AG04450 (cell line): ENCODE measurements at places on chromosomes 5 and 9. TPM values are rescaled to one million over a fixed set of nuclear protein-coding genes. Genes with fewer than 3 reads are reported as not detected.

INSYN2B gene
- 6.1 and 6.8 TPM in 2 replicates for polyA plus RNA-seq

HMHB1 gene
- not detected in 2 replicates for polyA plus RNA-seq

OR13C4 gene
- not detected in 2 replicates for polyA plus RNA-seq

- DNase-seq = no peak
These were observed 25.2 kb upstream of the NREP start for GRCh38 chr5:111782216-111782615.

DNA sequence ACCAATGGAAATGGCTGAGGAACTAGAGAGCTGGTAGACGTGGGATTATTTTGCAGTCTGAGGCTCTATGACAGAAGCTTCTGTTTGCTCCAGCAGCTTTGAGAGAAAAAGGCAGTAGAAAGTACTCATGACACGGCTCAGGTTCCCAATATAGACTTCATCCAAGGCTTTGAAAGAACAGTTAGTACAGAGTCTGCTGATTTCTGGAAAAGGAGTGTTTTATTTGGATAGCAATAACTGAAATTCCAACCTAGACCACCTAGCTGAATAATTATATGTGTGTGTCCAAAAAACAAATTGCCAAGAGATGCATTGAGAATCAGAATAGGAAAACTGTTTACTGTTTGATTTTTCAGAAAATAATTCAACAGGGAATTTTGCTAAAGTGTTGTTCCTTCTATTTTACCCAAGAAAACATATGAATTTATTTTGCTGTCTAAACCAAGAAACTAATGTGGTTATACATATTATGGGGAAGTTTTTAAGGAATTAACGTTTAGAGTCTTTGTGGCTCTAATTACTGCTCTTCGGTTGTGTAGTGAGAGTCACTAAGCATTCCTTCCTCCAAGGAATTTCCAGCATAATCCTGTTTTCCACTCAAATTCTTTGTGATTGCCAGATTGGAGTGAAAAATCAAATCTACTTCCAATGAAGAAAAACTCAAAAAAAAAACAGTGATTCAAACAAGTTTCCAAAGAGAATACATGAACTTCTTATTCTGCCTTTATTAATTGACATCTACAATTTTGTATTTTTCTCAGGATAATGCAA lies 18.1 kb upstream of the MTX3 start:
- DNase-seq = no peak

- DNase-seq = no peak
These were observed 186.7 kb downstream of the NR2F1-AS1 start for GRCh38 chr5:93394301-93394700.

CCL28 gene
- 0.04 TPM in 2 replicates for polyA plus RNA-seq

- DNase-seq = no peak
These were observed 86.9 kb upstream of the RPS23 start for GRCh38 chr5:82365026-82365425.

PCA3 gene
- not detected in 2 replicates for polyA plus RNA-seq

TUSC1 gene
- 2.6 and 3.6 TPM in 2 replicates for polyA plus RNA-seq

DNA sequence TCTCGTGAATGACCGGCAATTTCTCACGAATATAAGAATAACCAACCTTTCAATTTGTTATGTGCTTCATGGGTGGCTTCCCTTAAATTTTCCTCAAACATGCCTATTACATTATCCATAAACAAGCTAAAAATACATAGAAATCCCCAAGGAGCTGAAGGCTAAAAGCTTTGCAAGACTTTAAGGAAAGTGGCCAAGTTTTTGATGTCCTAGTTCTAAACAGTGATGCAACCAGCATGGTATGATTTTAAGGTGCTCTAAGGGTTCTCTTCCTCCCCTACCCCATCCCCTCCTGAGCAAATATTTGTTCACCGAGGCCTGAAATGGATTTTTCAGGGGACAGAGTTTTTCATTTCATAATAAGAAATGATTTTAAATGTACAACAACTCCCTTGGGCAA lies 79.8 kb downstream of the RGS7BP start:
- DNase-seq = no peak

- DNase-seq = no peak
These were observed 1.6 kb upstream of the OXCT1 start for GRCh38 chr5:41871852-41872251.

NUTM2F gene
- not detected in 2 replicates for polyA plus RNA-seq

DNA sequence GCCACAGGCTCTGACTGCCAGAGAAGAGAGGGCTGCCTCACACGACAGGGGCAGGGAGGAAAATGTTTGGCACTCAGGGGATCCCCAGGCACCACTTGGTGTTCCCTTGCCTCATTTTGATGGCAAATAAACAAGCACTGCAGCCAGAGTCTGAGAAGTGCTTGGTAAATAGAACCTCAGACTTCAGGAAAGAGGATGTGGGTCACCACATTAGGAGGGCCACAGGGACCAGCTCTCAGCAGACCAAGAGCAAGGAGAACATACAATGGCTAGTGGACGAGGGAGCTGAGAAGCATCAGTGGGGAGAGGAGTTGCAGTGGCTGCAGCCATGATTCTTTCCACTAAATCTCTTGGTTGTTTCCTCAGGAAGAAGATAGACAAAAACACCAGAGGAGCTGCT lies 413.9 kb downstream of the GADD45G start:
- DNase-seq = no peak

GRCh38 chr5:75460942-75461610 lies 50.4 kb downstream of the CERT1 start:
- no peak for DNase-seq

DNA sequence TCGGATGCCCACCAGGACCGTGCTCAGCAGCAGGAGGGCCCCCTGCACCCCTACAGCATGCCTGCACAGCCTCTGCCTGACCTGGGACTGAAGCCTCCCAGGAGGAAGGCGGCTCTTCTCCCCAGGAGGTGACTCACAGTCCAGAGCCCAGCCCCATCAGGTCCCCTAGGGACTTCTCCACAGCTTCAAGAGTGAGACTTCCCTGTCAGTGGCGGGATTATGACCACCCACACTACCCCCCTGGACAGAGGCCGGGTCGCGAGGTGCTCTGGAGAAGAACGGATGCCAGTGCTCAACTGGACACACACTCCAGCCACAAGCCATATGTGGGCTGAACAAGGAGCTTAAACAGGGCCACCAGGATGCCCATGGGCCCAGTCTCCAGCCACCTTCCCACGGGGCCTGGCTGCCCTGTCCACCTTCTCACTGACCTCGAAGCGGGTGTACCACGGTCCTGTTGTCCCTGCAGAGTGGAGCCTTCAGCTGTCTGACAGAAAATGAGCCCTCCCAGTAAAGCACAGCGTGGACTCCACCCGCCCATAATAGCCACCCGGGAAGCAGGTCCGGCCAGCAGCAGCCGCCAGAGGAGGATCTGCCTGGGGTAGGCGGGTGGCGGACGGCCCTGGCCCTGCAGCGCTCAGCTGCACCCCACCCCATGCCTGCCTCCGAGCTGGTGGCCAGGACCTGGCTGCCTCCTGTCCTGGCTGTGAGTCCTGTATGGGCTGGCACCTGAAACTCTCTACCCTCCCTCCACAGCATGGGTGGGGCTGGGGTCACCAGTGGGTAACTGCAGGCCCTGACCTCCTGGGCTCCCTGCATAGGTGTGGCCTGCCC lies 54.7 kb downstream of the SEMA4D start:
- DNase-seq = no peak

PCDHGC4 gene
- polyA plus RNA-seq = 0.46 and 0.83 TPM in 2 replicates

NTRK2 gene
- polyA plus RNA-seq = not detected in 2 replicates

FBN2 gene
- 46.5 and 47.2 TPM in 2 replicates for polyA plus RNA-seq

FAM78A gene
- polyA plus RNA-seq = 0.26 and 0.40 TPM in 2 replicates
